ENCODE measurements at places on chromosomes 1 and 21.

DNA sequence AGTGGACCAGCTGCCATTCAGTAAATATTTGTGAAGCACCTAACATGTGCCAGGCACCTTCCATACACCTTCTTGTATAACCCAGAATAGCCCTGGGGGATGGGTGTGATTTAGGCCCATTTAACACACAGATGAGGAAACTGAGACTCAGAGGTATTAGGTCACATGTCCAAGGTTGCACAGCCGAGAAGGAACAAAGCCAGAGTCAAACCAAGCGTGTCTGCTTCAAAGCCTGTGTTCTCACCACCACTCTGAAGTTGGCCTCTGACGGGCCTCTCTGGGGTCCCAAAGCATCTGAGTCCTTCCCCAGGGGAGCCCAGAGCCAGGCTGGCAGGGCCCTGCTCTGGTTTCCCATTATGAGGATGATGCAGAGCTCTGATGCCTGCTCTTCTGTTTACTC lies 65.1 kb downstream of the LACTBL1 start:
- no peak for DNase-seq

DNA sequence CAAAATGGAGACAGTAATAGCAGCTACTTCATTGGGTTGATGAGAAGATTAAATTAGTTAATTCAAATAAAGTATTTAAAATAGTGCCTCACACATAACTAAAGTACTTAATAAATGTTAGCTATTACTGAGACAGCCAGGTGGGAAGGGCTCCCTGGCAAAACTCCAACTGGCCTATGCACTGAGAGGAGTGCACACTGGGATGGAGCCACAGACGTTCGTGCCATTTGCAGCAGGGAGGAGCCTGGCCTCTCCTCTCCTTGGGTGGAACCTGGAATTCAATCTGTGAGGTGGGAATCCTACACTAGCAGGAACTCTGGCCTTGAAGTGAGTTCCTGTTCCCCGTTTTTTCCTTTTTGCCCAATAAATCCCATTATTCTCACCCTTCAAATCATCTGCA lies 28.1 kb downstream of the SLC5A9 start:
- no peak for DNase-seq

GRCh38 chr1:219235903-219236481 lies 62.3 kb downstream of the LYPLAL1 start:
- no peak for DNase-seq

DNA sequence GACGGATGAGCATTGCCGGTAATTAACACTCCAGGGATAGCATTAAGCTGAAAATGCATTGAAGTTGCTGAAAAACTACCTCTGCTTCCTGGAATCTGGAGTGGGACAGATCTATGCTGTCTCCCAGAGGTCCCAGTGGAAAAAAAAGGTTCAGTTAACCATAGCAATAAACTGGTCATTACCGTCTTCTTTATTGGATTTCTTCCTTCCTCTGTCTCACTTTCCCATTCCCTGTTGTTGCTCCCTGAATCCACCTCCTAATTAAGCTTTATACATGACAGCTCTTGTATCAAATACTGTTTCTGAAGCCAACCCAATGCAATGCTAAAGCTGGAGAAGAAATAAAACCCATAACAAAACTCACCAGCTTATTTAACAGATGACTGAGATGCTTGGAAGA lies 1805.9 kb downstream of the NCAM2 start:
- DNase-seq = no peak

DNA sequence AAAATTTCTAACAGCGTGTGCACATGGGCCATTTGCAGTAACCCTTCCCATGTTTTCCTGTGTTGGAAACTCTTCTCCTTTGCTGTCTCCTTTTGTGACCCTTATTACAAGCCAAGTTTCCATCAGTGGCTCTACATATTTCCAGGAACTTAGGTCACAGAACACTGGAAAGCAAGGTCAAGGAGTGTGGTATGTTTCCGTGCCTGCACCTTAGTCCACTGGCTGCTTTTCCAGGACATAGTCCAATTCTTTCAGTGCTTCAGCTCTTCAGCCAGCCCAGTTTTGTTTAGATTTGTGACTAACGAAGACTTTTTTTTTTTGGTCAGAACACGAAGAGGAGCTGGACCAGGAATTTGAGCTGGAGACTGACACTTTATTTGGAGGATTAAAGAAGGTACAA lies 33.8 kb downstream of the HHAT start:
- no peak for DNase-seq

DNA sequence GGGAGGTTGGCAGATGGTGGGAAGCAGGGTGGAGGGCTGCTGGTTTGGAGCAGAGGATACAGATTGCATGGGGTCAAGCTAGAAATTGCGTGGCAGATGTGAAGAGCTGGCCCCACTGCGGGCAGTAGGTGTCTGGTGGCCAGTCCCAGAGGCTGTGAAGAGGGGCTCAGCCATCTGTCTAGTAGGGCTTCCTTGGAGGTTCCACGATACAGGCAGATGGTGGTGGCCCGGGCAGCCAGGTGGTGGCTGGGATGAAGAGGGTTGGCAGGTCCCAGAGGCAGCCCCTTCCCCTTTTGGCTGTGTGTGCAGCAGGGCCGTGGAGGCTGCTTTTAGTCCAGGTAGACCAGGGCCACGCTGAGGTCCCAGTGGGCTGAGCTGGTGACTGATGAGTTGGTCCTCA lies 16.6 kb downstream of the PSEN2 start:
- DNase-seq = no peak

GRCh38 chr1:204706838-204707509 lies 21.4 kb upstream of the LRRN2 start:
- DNase-seq = no peak

DNA sequence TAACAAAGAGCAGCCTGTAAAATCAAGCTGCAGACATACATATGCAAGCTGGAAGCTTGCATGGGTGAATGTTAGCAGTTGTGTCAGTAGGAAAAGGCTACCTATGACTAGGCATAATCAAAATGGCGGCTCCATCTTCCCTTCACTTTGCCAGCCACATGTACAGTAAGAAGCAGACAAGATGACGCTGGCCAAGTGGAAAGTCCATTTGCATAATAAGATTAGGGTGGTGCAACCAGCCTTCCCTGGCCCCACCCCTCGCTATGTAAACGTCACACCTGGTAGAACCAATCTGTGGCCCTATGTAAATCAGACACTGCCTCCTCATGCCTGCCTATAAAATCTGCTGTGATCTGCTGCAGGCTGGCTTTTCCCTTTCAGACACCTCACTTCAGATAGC lies 171.9 kb upstream of the USP25 start:
- DNase-seq = no peak

DNA sequence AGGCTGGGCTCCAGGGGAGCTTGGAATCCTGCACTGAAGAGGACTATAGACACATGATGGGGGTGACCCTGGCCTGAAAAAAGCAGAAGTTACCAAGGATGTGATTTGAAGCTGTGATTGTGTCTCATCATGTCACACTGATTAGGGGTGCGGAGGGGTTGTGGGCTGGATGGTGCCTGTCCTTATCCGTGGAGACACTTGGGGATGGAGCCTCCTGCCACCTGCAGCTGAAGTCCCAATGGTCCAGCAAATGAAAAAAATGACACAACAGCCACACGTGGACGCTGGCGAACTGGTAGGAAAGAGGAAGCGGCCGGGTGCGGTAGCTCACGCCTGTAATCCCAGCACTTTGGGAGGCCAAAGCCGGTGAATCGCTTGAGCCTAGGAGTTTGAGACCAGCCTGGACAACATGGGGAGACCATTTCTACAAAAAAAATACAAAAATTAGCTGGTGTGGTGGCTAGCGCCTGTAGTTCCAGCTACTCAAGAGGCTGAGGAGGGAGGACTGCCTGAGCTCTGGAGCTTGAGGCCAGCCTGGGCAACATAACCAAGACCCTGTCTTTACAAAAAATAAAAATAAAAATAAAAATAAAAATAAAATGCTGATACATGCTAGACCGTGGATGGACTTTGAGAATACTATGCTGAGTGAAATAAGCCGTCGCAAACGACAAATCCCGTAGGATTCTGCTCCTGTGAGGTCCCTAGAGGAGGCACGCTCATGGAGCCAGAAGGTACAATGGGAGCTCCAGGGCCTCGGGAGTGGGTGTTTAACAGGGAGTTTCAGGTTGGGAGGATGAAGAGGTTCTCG lies 838 bp upstream of the IBA57 start:
- DNase-seq = no peak

DNA sequence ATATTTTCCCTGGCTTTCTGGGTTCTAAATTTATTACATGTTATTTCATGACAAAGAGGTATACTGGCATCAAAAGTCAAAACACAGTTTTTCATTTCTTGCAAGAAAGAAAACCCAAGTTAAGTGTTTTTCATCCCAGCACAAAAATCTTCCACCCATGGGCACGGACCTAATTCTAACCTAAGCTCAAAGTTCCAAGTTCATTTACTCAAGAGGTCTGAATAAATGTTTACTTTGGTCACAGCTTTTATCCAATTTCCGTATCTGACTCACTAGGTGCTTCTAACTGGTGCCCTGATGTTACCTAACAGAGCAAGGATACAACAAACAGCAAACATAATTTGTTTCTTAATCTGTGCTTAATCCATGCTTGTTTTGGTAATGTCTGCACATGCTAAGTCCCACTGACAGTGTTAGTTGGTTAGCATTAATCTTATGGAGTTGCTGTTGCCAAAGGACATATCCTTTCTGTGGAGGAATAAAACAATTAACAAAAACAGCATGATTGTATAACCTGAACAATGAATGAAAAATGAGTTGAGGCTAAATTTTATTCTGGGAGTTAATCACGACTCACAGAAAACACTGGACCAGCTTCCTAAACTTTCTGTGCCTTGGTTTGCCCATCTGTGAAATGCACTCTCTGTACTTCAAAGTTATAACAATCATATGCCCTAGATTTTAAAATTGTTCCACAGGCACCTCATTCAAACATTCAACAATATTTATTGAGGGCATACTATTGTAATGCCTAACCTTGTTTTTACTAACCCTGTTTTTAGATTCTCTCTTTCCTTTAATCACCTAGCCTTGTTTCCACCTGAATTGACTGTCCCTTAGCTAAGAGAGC lies 4.2 kb upstream of the CHD1L start:
- no peak for DNase-seq

- DNase-seq = no peak
These were observed 146.5 kb upstream of the TNR start for GRCh38 chr1:175889848-175890247.

- no peak for DNase-seq
These were observed 80.4 kb upstream of the LPGAT1 start for GRCh38 chr1:211910913-211911485.

GRCh38 chr1:213977486-213977842 lies 10.3 kb upstream of the PROX1 start:
- DNase-seq = no peak

- no peak for DNase-seq
These were observed 60.4 kb upstream of the IFNAR2 start for GRCh38 chr21:33169359-33169758.

GRCh38 chr1:91879733-91880132 lies 6.2 kb downstream of the TGFBR3 start:
- DNase-seq = no peak

DNA sequence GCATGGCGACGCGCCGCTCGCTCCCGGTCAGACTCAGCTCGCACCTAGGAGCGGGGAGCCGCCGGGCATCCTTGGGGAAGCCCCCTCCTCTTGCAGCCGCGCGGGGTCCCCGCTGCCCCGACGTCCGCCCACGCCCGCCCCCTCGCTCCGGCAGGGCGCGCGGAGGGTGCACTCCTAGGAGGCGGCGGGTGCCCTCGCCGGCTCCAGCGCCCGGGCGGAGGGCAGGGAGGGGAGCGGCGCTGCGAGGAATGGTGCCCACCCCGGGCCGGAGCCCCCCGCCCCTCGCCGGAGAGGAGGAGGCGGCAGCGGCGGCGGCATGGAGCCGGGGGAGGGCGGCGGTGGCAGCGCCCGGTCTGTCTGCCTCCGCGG lies 488 bp downstream of the FAM78B start:
- peak; percentile 6 for DNase-seq

DNA sequence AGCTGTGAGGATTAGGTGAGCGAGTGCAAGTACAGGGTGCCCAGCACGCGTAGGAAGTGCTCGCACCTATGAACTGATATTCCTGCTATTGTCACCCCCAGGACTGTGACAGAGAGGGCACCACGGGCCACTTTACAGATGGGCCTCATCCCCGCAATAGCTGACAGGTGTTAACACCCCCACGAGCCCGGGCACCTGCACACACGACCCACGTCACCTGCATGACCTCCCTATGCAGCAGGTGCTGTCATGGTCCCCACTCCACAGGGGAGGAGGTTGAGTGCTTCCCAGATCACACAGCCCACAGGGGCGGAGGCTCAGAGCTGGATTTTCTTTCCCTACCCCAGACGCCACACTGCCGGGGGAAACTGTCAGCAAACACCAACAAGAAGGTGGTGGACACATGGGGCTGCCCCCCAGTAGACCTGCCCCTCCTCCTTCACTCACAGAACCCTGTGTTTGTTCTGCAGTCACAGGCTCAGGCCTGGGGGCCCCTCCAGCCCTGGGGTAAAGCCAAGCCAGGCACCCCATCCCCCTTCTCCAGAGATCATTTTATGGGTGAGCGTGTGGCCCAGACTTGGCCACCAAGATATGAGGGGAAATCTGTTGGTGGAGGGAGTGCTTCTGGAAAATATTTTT lies 465.5 kb downstream of the MATN1 start:
- no peak for DNase-seq

GRCh38 chr1:44318097-44319088 lies 36.7 kb downstream of the ERI3 start:
- DNase-seq = peak; percentile 10

DNA sequence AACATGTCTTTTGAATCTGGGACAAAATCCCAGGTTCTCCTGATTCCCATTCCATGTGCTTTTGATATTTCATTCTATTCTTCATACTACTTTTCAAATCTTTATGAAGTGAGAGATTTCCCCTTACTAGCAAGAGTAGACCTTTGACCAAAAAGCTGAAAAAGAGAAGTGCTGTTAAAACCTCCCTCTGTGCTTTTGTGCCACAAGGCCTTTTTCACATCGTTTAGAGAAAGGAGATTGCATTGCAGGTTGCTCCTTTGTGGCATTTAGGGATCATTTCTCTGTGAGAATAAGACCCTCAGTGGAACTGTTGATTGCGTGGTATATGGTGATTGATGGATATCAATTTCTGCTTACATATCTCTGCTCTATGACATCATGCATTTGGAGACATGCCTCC lies 148.8 kb downstream of the TGFB2 start:
- DNase-seq = no peak

DNA sequence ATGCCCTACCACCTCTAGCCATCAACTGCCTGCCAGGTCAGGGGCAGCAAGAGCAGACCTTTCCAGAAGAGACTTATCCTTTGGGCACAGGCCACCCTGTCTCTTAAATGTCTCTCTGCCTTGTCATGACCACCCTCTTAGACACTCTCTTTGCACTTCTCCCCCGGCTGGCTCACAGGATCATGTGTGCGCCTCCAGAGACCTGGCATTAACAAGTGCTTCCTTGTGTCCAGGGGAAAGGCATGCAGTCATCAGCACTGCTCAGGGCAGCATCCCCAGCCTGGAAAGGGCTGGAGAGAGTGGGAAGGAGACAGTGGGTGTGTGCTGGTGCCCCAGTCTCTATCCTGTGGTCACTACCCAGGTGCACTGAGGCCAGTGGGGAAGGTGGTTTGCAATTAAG lies 85.2 kb upstream of the TLR5 start:
- no peak for DNase-seq

DNA sequence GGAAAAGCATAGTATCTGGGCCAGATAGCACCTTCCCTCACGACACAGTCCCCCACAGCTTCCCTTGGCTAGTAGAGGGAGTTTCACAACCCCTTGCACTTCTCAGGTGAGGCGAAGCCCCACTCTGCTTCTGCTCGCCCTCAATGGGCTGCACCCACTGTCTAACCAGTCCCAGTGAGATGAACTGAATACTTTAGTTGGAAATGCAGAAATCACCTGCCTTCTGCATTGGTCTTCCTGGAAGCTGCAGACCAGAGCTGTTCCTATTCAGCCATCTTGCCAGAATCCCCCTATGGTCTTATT lies 243.2 kb upstream of the FAM78B start:
- no peak for DNase-seq

GRCh38 chr1:227532019-227532619 lies 31.2 kb upstream of the ZNF678 start:
- no peak for DNase-seq

Data from T-helper 2 cell treated with Interferon-gamma antibody and Interleukin-4, amounts not matched to agents 5 μg/mL and 100 μg/mL, for 36 hours (primary cell).